Forelimb muscle (tissue), 1 donor: ENCODE measurements at places on chromosomes 1 and 21. TPM values are rescaled to one million over a fixed set of nuclear protein-coding genes. Genes with fewer than 3 reads are reported as not detected.

Gene SPRR2D
- not detected for polyA plus RNA-seq

Gene FMO2
- polyA plus RNA-seq, result 1.2 TPM

Gene DNASE2B
- not detected for polyA plus RNA-seq

Gene RCSD1
- polyA plus RNA-seq, result 52.9 TPM

Gene PGLYRP3
- not detected for polyA plus RNA-seq

Gene CRYZL1
- polyA plus RNA-seq, result 28.8 TPM

Gene HTR1D
- polyA plus RNA-seq, result not detected

Gene CELA3B
- polyA plus RNA-seq, result not detected

Gene C1QC
- polyA plus RNA-seq, result 23.9 TPM

Gene RWDD3
- 29.7 TPM for polyA plus RNA-seq

Gene CASQ2
- 914 TPM for polyA plus RNA-seq

GRCh38 chr1:53409233-53409632 is 50.0 kb upstream of the DMRTB1 start:
- no peak for DNase-seq

- DNase-seq, result no peak
These were observed 34.0 kb downstream of the SLC35F3 start for GRCh38 chr1:233938476-233938875.

- no peak for DNase-seq
These were observed 38.1 kb upstream of the PTCH2 start for GRCh38 chr1:44881011-44881632.

GRCh38 chr1:147641291-147641690 is 29.0 kb downstream of the ACP6 start:
- no peak for DNase-seq

GRCh38 chr1:2962061-2962460 is 59.2 kb upstream of the ACTRT2 start:
- no peak for DNase-seq

- no peak for DNase-seq
These were observed 22.4 kb upstream of the PALMD start for GRCh38 chr1:99623554-99623953.

DNA sequence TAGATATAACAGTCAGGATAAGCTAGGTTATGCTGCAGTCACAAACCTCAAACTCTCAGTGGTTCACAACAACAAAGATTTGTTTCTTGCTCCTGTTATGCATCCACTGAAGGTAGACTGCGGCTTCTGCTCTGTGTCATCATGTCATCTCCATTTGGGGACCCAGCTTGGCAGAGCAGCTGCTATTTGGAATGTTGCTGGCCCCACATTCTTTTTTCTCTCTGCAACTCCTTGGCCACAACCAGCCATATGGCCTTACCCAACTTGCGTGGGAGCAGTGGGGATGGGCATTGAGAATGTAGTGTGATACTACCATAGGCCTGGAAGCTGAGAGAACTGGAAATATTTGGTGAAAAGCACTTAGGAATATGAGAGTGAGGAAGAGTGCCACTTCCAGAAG is 26.4 kb downstream of the AGO4 start:
- no peak for DNase-seq

GRCh38 chr1:207519505-207520399 is 23.8 kb downstream of the CR1 start:
- no peak for DNase-seq

DNA sequence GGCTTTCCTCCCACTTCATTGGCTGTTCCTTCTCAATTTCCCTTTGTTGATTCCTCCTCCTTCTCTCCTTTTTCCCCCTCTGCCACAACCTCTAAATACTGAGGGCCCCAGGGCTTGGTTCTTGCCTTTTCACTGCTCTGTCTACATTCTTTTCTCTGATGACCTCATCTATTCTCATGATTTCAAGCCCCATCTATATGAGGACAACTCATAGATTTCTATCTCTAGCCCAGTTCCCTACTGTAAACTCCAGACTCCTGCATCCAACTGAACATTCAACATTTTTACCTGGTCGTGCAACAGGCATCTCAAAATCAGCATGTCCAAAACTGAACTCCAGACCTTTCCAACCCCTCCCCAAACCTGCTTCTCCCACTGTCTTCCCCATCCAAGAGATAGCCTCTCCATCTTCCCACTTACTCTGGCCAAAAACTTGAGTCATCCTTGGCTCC is 11.5 kb upstream of the SLC9A1 start:
- no peak for DNase-seq

DNA sequence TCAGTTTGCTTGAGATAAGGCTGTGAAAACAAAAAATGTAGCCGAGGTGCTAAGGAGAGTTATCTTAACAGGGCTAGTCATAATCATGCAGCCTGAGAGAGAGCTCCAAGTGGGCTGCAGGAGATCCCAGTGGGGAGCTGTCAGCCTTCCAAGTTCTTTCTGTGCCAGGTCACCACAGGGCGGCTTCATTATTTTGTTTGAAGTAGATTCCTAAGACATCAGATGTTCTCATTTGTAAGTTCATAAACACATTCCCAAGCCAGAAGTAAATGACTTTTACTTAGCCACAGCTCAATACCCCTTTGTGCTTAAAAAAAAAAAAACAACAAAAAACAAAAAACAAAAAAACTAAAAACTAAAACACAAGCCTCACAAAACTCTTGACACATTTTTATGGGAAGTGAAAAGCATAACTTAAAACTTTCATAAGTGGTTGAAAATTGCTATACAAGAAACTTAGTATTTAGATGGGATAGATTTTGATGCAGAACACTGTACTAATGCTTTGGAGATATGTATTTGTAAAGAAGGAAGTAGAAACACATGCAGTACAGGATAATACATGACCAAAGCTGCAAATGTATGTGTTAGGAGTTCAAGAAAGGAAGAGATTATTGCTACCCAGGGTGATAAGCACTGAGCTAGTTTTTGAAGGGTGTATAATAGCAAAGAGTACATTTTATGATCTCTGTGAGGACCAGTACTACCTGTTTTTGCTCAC is 8.6 kb downstream of the CDC14A start:
- no peak for DNase-seq

DNA sequence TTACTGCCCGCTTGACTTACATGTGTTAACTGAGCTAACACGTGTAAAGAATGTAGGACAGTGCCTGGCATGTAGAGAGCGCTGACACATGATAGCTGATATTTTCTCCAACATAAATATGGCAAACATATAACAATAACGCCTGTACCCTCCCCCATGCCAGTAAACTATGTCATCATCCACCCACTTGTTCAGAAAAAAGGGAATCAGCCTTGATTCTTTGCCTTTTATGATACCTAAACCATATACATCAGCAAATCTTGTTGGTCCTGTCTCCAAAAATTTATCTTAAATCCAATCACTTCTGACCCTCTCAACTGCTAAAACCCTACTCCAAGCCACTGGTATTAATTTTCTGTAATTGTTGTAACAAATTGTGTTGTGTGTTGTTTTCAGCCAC is 1.1 kb upstream of the ZNF692 start:
- DNase-seq, result no peak

GRCh38 chr1:181486098-181486420 is 2.7 kb downstream of the CACNA1E start:
- no peak for DNase-seq

DNA sequence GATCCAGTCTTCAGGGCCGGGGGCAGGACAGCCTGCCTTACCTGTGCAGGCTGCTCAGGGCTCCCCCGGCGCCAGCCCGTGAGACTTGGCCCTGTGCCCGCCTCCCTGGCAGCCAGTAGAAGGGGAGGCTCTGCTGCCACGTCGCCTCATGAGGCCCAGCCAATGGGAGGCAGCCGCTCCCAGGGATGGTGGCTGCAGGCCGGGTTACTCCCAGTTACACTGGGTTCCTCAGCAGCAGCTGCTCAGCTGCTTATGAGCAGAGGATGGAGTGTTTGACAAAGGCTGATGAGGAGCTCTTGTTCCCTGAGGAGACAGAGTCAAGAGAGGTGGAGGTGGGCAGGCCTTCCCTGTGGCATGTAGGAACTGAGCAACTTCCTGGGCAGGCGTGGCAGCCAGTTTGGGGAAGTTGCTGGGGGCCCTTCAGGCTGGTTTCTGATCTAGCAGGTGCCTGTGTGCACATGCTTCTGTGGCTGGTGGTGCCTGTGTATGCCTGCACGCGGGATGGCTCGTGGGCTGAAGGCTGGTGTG is 5.5 kb downstream of the MFSD2A start:
- no peak for DNase-seq

GRCh38 chr1:41390166-41390565 is 28.9 kb downstream of the FOXO6 start:
- no peak for DNase-seq

DNA sequence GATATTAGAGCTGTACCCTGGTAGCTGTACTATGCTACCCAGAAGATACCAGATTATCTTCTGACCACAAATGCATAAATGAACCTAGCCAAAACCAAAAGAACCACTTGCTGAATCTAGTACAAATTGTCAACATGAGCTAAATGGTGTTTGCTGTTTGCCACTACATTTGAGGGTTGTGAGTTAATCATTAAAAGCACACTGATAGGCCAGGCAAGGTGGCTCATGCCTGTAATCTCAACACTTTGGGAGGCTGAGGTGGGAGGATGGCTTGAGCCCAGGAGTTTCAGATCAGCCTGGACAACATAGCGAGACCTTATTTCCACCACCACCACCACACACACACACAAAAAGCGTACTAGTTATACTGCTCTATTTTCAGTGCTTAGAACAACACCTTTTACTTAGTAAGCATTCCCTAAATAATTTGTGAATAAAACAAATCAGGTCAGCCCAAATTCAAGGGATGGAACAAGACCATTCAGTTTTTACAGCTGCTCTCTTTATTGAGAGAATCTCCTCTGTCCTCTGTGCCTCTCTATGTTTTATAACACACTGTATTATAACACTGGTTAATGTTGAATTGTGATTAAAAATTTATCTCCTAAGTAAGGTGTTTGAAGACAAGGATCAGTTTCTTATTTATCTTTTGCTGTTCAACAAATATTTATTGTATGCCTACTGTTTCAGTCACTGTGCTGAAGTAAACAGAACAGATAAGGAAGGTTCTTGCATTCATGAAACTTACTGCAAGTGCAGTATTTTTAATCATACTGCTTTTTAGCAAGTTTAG is 44.0 kb downstream of the MAGI3 start:
- no peak for DNase-seq

DNA sequence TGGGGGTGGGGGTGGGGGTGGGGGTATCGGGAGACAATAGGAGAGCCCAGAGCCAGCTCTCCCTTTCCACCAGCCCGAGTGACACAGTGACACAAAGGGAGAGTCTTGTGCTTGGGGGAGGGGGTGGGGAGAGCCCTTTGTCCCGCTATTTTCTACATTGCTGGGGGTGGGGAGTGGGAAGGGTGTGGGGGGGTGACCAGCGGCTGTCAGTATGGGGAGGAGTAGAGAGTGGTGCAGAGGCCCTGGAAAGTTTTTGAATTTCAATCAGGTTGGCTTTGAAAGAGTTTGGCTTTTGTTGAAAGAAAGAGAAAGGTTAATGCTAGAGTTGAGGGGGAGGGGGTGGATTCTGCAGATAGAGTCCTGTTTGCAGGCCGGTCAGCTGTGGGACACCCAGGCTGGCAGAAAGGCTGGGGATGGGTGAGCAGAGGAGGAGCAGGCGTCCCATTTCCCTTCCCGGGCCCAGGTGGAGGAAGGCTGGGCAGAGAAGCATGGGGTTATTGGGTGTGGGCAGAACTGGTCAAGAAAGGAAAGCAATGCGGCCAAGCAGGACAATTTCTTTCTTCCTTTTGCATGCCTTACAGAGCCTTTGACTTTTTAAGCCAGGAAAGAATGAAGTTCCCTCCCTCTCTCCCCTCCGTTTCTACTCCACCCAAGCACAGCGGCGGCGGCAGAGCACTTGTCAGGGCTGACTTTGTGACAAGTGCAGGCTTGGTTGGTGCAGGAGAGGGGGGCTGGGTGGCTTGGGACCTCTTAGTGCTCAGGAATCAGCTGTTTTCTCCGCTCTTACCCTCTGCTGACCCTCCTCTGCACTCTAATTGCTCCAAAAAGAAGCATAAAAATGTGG is 96.2 kb downstream of the RNF220 start:
- no peak for DNase-seq

GRCh38 chr1:45410850-45411509 is 70.7 kb upstream of the MUTYH start:
- no peak for DNase-seq

GRCh38 chr1:47795102-47795501 is 202.1 kb downstream of the TRABD2B start:
- DNase-seq, result no peak

DNA sequence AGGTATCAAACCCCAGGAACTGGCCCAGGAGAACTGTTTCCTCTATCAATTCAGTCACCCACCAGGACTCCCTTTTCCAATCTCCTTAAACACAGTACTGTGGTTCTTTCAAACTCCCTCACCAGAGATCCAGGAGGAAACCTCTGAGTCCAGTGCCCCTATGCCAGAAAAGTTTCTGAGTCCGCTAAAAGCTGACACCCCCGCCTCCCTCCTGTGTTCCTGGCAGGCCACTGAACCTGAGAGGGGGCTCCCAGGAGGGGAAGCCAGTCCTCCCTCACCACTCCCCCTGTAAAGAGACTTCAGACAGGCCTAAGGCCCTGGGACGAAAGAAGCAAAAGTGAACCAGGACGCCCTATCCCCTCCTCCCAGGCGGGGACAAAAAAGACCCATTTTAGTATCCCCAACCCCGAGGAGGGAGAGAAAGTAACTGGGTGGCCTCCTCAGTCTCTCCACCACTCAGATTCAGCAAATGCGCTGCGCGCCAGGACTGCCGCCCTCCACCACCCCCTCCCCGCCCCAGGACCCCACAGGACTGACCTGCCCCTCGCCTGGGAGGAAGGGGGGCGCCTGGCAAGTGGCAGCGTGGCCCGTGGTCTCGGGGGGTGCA is 624 bp downstream of the SLC41A1 start:
- DNase-seq, result no peak

GRCh38 chr21:35291973-35292627 is 243.0 kb upstream of the RUNX1 start:
- no peak for DNase-seq

DNA sequence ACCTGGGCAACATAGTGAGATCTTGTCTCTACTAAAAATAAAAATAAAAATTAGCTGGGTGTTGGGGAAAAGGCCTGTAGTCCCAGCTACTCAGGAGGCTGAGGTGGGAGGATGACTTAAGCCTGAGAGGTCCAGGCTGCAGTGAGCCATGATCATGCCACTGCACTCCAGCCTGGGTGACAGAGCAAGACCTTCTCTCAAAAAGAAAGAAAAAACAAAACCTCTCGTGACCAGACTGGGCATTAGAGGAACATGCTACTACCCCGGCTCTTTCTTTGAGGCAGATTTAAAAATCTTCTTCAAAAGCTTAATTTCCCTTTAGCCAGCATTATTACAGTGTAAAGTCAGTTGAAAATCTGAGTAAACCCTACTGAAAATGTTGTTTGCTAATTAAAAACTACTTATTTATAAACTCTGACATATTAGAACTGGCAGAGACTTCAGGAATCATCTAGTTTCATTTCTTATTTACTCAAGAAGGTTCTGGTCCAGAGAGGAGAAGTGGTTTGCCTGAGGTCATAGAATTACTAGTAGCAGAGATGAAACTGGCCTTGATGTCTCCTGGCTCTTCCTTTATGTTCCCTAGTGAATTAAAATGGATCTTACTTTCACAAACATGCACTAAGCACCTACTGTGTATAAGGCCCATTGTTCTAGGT is 11.6 kb upstream of the ELAVL4 start:
- DNase-seq, result no peak

DNA sequence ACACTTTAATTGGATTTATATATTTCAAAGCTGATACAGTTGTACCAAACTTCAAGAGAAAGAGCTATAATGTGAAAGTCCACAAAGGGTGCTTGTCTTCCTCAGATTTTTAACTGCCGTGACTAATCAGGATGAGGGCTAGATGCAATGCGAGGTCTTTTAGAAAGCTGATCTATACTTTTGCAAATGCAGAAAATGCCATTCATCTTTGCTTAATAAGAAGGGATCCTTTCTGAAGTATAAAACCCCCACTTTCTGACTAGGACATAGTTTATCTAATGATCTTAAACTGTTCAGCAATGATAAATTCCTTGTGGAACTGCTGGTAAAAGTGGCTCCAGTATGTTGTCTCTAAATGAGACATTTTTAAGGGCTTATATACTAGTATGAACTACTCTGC is 102.7 kb upstream of the NGF start:
- DNase-seq, result no peak
